ENCODE measurements at places on chromosomes 1 and 21. TPM values are rescaled to one million over a fixed set of nuclear protein-coding genes. Genes with fewer than 3 reads are reported as not detected.

DNA sequence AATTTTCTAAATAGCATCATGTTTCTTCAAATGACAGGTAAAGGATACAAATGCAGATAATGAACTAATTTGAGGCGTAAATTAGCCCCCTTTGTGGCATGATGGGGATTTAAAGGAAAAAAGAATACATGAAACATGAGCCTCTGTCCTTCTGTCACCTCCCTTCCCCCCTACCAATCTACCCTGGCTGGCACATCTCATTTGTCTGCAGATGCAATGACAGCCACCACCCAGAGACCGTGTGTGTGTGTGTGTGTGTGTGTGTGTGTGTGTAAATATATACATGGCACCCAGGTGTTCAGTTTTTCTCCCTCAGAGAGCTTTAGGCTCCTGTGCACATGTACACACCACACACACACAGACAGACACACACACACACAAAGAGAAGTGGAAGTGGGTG is 451.1 kb downstream of the RWDD3 start:
- DNase-seq: no peak

- no peak for DNase-seq
Observed at GRCh38 chr1:26345718-26346117, 8.2 kb downstream of the CRYBG2 start.

GRCh38 chr21:43942201-43942600 is 69.9 kb upstream of the TRAPPC10 start:
- DNase-seq: no peak

GRCh38 chr1:217026531-217026930 is 303.3 kb upstream of the ESRRG start:
- DNase-seq: no peak

GRCh38 chr1:42209526-42210251 is 45.1 kb upstream of the GUCA2A start:
- DNase-seq: no peak

GRCh38 chr1:48254254-48254653 is 31.7 kb downstream of the SLC5A9 start:
- no peak for DNase-seq

- no peak for DNase-seq
Observed at GRCh38 chr1:231885209-231885854, 258.7 kb downstream of the DISC1 start.

- no peak for DNase-seq
Observed at GRCh38 chr1:231417513-231417912, 4.6 kb downstream of the EGLN1 start.

- DNase-seq: no peak
Observed at GRCh38 chr1:203166192-203166940, 9.3 kb downstream of the MYBPH start.

DNA sequence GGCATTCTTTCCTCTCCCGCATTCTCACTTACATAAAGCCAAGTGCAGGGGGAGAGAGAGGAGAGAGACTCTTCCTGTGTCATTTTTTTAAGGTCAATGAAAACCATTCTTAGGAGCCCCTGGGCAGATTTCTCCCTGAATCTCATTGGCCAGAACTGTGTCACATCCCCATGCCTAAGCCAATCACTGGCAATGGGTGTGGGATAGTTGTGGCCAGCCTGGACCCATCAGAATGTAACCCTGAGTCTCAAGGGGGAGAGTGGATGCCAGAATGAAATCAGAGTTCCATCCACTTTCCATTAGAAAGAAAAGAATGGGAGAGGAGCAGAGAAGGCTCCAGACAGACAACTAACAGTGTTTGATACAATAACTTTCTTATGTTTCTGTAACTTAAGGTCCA is 31.2 kb upstream of the COQ8A start:
- DNase-seq: no peak

- DNase-seq: no peak
Observed at GRCh38 chr1:214957330-214958137, 125.0 kb upstream of the KCNK2 start.

Gene GUCA2A
- not detected for total RNA-seq
